ENCODE measurements at places on chromosomes 4 and X.

DNA sequence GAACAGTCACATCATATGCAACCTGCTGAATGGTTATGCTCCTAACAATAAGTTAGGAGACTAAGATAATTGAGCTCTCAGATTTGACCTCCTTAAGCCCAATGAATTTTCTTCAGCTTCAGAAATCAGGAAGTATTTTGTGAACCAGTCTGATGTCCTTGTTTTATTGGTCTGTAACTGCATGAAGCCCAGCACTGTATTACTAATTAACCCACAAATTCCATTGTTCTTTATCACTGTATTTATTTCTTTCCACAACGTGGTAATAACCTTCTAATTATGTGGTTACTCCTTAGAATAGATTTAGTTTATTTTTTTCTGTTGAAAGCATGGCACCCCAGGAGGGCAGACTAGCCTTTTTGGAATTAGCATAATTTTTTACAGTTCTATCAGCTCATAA is 3.9 kb upstream of the MFAP3L start:
- no peak for DNase-seq

GRCh38 chrX:110114260-110114776 is 111.4 kb downstream of the TMEM164 start:
- DNase-seq = no peak

DNA sequence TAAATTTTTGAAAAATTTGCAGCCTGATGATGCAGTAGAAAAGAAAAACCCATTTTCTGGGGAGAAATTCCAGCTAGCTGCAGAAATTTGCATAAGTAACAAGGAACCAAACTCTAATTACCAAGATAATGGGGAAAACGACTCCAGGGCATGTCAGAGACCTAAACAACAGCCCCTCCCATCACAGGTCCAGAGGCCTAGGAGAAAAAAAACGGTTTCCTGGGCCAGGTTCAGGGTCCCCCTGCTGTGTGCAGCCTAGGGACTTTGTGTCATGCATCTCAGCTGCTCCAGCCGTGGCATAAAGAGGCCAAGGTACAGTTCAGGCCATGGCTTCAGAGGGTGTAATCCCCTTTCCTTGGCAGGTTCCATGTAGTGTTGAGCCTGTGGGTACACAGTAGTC is 733.7 kb upstream of the CT83 start:
- DNase-seq = no peak

GRCh38 chr4:168694667-168695066 is 197.8 kb downstream of the PALLD start:
- no peak for DNase-seq

- DNase-seq = no peak
Observed at GRCh38 chr4:78386679-78387078, 164.9 kb upstream of the ANXA3 start.

DNA sequence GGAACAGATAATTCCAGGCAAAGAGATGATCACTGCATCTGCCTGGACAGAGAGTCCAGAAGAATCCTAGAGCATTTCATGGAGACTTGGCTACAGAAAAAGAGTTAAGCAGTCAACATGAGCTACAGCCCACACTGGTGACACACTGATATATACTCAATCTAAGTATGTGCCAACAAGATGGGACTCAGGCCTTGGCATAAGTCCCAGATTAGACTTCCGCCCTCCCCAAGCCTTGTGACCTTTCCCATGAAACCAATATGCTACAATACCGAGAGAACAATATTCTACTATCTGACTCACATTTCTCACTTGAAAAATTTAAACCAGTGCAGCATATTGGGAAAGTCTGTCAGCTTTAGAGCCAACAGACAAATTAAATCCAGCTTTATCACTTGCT is 65.7 kb upstream of the SLITRK2 start:
- DNase-seq = no peak

DNA sequence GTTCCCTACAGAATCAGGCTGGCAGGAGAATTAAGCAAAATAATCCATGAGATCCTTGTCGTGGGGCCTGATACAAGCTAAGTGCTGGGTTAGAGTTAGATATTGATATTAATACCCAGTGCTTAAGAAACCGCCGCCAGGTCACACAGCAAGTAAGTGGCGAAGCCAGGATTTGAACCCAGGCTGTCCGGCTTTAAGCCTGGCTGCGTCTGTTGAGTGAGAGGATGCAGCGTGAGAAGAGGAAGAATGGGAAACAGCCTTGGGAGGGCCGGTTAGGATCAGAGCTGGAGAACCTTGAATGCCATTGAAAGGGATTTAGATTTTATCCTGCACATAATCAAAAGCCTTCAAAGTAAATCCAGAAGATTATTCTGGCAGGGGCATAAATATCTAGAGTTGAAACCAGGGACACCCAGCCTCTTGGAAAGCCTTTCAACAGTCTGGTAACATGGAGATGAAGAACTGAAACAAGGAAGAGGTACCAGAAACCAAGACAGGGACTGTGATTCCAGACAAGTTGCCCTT is 64.8 kb upstream of the HELT start:
- DNase-seq = no peak

GRCh38 chr4:80875642-80876041 is 154.9 kb upstream of the BMP3 start:
- DNase-seq = no peak

DNA sequence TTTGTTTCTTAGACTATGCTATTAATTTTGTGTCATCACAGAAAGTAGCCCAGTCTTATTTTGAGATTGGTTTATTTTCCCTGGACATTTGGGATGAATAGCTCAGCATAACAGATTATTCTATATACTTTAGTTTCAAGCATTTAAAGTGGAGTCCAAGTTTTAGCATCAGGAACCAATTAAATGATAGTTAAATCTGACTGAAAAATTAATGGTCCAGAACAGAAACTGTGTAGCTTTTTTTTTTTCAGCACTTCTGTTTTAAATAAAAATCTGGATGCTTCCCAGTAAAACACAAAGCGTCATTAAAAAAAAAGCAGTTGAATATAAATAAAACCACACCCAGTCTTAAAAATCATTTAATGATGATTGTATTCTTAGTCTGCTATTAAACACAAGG is 59.4 kb upstream of the PITX2 start:
- no peak for DNase-seq

DNA sequence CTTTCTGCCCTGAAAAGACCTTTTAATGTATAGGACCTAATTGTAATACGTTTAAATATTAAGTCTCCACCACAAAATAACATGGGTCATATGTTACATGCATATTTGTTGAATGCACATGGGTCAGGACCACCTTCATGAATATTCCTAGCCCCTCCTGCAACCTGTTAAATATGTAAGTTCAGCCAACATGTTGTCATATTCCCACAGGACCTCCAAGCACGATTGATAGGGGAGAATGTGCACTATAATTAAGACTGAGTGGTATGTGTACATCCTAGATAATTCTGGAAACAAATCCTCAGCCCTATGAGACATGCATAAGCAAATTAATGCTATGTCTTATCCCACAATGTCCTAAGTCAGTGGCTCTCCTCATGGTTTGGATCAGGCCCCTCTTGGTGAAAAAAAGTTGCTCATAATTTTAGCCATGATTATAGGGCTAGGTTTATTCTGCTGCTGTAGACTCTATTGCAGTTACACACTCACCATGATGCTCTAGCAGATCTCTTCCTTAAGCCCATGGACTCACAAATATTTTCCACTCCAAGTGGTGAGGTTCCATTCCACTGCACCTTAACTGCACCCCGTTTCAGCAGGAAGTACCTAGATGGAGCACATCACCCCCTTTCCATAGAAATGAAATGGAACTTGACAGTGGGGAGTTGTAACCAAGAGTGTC is 10.2 kb downstream of the TIGD2 start:
- DNase-seq = no peak

GRCh38 chrX:144730471-144730870 is 516.8 kb upstream of the SPANXN1 start:
- no peak for DNase-seq

GRCh38 chr4:172750910-172751309 is 417.7 kb upstream of the GALNT7 start:
- DNase-seq = no peak

DNA sequence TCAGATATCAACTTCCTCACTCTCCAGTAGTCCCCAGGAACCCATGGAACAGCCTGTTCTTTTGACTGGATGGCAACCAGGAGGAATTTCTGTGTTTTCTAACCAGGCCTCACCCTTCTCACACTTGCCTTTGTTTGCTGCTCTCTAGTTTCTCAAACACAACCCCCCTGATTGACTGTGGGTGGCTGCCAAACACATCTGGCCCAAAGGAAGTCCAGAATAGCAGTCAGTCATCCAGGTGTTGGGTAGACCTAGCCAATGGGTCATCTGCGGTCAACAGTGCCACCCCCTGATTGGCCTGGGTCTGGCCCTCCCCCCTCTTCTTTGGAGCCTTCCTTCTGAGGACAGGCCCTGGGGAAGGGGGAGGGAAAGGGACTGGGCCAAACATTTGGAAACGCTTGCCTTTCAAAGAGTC is 53.7 kb downstream of the MSX1 start:
- DNase-seq = no peak

GRCh38 chr4:1206299-1207156 is 34.1 kb upstream of the SPON2 start:
- DNase-seq = no peak

- DNase-seq = no peak
Observed at GRCh38 chrX:43373032-43373431, 283.1 kb upstream of the MAOA start.

- DNase-seq = no peak
Observed at GRCh38 chr4:6898763-6899162, 10.9 kb upstream of the TBC1D14 start.

All from K562 (cell line).